Right forelimb (tissue), 1 donor: ENCODE measurements at places on chromosomes 4 and X.

DNA sequence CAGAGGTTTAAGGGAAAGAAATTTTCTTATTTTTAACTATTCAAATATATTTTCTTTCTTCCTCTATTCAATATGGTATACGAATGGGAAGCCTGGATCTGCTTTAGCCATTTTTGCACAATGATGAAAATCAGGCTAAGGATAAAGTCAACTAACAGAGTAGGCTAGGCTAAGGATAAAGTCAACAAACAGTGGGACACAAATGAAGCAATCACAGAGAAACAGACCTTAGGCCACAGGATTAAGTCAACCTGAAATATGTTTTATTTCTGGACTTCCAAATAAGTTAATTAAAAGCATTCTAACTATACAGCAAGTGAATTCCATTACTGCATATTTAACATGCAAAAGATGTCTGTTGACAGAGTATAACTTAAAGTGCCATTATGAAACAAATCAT lies 17.0 kb downstream of the DYNLT3 start:
- DNase-seq: no peak

DNA sequence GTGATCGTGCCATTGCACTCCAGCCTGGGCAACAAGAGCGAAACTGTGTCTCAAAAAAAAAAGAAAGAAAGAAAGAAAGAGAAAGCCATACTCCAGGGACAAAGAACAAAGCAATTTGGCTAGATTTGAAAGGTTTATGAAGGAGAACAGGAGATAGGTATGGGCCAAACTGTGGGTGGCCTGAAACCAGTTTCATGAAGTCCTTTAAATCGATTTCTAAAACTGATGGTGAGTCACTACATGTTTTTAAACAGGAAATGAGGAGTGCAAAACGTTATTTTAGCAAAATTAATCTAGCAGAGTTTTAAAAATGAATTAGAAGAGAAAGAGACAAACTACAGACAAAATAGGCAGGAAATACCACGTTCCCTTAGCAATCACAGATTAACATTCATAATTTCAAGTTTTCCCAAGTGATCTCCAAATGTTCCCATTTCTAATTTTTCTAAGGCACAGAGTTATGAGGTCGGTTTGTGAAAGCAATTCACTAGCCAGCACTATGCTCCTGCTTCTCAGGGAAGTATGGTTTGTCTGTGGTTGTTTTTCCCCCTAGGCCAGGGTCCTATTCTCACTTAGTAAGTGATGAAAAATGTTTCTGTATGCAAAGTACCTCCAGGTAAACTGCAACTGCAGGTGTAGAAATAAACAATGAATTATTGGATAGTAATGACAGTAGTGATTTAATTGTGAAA lies 190.6 kb downstream of the PPP3CA start:
- DNase-seq: no peak

DNA sequence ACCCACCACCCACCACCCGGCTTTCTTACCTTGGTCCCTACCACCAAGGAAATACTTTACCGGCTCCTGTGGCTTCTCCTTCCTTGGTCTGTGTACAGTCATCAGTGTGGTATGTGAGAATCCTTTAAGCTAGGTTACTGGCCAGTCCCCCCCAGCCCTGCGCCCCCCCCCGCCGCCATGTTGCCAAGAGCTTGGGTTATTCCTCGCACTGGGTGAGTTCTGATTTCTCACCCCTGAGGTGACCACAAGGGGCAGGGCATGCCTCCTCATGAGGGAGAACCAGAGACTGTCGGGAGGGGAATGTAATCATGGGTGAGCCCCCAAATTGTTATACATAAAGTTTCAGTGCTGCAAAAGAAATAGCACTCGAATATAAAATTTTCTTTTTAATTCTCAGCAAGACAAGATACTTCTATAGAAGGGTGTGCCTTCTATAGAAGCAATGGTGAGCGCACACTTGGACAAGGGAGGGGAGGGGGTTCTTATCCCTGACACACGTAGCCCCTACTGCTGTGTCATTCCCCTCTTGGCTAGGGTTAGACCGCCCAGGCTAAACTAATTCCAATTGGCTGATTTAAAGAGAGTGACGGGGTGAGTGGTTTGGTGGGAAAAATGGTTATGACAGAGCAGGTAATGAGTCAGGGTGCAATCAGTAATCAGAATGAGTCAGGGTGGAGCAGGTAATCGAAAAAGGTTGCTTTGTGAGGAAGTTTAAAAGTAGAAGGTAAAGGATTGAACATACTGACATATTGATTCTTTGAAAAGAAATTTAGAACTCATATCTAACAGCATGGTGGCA lies 133.2 kb downstream of the KDM6A start:
- no peak for DNase-seq

DNA sequence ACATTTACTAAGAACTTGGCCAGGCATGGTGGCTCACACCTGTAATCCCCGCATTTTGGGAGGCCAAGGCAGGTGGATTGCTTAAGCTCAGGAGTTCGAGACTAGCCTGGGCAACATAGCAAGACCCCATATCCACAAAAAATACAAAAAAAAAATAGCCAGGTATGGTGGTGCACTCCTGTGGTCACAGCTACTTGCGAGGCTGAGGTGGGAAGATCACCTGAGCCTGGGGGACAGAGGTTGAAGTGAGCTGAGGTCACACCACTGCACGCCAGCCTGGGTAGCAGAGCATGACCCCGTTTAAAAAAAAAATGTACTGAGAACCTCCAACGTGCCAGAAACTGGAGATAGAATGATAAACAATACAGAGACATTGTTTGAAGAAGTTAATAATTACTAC lies 8.0 kb downstream of the OPRPN start:
- DNase-seq: no peak

DNA sequence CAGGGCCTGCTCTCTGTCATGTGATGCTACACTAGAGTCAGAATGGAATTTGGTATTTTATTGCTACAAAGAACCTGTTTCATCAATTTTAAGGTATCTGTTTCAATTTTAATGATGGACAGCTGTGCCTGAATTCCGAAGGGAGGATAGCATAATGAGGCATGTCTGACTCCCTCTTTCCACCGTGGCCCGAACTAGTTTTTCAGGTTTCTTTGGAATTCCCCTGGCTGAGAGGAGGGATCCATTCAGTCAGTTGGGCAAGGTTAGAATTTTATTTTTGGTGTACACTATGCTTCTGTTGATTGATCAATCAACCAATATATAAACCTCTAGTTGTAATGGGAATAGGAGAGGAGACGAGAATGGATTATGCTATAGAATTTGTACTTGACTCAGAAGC lies 761.8 kb downstream of the FAM133A start:
- DNase-seq: no peak
